ENCODE measurements at places on chromosomes 16 and 17.

GRCh38 chr17:69030169-69030568 lies 30.6 kb downstream of the ABCA9 start:
- DNase-seq, result no peak

DNA sequence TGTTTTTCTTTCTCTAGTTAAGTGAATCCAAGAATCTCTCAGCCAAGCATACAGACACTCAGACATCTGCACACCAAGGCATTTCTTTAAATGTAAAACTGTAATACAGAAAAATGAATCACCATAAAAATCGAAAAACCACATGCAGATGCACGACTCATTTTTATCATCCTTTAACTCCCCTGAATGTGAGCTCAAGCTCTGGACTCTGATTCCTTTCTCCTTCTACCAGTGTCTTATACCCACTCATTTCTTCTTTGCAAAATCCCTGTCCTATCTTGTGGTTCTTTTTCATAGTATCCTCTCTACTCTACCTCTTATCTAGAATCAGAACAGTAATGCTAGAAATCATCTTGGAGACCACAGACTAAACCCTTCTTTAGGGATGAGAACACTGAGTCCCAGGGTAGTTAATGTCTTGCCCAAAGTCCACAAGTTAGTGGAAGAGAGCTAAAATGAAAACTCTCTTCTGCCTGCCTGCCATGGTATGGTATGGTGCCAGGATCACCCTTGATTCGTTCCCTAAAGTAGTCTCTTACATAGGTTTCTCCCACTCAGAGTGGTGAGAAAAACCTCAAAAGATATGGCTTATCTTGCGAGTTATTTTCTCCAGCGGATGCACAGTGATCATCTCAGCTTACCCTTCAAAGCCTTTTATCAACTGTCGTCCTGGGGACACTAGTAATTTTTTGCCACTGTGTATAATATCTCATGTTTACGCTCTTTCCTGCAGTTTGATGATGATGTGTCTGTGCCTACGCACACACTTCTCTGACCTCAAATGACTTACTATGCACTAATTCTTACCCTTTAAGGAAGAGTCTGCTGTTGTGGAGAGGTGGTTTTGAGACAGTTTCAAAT lies 30.2 kb downstream of the BRD7 start:
- DNase-seq, result no peak

- no peak for DNase-seq
These were observed 54.8 kb downstream of the CDH13 start for GRCh38 chr16:82681592-82681991.

GRCh38 chr17:63531022-63531965 lies 8.1 kb downstream of the KCNH6 start:
- no peak for DNase-seq

DNA sequence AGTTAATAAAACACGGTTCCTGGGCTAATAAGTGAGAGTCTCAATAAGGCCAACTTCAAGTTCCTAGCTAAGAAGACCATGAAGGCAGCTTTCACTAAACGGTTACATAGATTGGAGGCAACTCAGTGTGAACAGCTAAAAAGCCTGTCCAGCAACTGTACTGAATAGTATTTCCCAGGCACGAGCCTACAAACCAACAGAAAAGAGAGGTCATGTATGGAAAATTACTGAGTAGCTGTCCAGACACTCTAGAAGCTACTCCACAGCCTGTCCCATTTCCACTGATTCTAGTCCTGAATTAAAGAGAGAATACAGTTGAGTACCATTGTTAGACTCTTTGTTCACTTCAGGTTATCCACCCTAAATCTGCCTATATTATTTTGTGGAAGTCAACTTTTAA lies 36.5 kb upstream of the C17orf78 start:
- DNase-seq, result no peak

- DNase-seq, result no peak
These were observed 6.4 kb upstream of the CCDC182 start for GRCh38 chr17:57751348-57751971.

GRCh38 chr16:1097800-1098199 lies 1.8 kb upstream of the C1QTNF8 start:
- no peak for DNase-seq
